Activated CD4-positive, alpha-beta T cell treated with anti-CD3 and anti-CD28 coated beads, Interleukin-2, amount 10 ng/mL, durations not matched to agents 7 days and 5 days (primary cell): ENCODE measurements at places on chromosomes 3 and 15. TPM values are rescaled to one million over a fixed set of nuclear protein-coding genes. Genes with fewer than 3 reads are reported as not detected.

DNA sequence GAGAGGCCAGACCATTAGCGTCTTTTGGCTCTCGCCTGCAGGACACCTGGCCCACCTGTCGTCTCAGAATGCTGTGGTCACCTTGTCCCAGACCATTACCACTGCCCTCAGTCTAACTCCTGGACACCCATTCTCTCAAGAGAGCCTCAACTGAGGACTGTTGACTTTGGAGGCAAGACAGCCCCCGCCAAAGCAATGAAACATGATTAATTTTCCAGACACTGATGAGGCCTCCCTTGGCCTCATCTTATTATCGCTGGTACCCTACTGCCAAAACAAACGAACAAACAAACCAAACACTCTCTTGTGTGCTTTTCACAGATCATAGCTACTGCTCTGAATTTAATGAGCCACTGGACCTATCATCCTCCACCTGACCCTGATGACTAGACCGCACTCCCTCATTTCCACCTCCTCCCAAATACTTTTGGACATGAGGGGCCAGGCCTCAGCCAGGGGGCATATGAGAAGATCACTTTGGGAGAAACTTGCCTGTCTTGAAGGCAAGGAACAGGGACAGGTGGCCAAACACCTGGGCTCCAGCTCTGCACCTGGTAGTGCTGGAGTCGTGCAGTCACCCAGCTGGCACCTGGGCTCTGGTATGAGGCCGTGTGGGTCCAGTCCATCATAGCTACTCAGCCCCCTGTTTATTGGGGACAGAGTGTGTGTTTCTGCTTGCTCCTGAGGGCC is 27.6 kb downstream of the ALS2CL start:
- no peak for DNase-seq

DNA sequence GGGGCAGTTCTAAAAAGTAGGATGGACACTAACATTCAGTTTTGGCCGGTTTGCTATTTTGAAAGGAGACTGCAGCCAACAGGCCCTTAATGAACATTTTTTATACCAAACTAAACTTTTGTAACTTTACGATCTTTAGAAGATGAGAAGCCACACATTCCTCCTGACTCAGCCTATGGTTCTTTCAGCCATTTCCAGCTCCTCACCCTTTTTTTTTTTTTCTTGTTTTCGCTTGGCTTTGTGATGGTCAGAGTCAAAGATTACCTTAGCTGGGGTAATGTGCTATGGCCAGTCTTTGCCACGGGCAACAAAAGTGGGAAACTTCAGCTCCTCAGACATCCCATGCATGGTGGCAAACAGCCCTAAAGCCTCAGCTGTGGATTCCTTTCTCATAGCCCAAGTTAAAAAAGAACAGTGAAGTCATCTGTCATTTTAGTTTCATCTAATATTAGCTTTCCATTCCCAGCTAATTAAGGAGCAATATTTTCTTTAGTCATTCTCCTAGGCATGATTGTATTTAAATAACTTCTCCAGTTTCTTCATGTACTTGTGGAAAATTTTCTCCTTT is 368.7 kb downstream of the MFSD1 start:
- no peak for DNase-seq

GRCh38 chr3:133455281-133455680 is 55.4 kb downstream of the BFSP2 start:
- no peak for DNase-seq

DNA sequence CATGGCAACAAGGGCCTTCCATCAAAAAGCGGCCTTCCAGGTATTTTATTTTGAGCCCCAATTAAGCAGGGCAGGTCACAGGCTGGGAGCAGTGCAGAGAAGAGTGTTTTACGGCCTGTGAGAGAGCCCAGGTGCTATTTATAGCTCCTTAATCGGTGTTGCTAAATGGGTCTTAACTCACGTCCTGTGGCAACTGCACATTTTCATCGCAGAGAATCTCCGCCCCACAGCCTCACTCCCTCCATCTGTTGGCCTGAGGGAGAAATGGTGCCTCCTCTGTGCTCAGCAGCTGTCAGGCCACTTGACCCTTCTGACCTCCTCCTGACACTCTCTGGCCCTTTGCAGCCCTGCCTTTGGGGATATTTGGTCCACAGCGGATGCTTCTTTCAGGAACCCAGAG is 58.6 kb downstream of the SPSB4 start:
- DNase-seq = no peak

GRCh38 chr15:60519218-60519617 is 40.3 kb upstream of the ICE2 start:
- DNase-seq = no peak

GRCh38 chr15:78399091-78399490 is 38.9 kb upstream of the IREB2 start:
- DNase-seq = no peak

DNA sequence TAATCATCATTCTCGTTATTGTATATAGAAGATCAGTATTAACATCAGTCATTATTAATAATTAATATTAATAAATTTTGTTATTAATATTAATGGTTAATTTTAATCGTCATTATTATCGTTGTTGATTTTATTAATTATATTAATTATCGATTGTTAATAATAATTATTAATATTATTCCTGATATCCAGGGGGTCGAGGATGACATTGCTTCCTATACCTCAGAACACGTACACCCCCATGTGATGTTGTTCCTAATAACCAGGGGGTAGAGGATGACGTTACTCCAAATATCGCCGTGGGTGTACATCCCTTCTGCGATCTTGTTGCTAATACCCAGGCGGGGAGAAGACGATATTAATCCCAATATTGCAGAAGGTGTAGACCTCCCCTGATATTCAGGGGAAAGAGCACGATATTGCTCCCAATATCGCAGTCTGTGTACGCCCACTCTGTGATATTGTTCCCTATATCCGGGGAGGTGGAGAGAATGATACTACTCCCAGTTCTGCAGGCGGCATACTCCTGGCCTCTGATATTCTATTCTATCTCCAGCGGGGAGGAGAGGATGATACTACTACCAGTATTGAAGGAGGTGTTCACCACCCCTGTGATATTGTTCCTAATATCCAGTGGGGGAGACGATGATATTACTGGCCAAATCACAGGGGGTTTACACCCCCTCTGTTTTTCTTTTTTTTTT is 22.3 kb upstream of the BMF start:
- DNase-seq = peak; percentile 12

DNA sequence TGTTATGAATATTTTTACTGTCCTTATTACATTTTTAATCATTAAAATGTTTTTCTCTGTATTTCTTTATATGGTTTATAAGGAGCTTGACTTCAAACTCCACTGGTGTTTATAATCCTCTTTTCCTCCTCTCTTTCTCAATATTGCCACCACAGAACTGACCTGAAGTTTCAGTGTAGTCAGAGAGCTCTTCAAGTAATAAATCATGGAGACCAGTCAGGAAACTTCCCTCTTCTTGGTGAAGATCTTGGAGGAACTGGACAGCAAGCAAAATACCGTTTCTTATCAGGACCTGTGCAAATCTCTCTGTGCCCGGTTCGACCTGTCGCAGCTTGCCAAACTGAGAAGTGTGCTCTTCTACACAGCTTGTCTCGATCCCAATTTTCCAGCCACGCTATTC is 23.8 kb downstream of the MINAR1 start:
- no peak for DNase-seq

DNA sequence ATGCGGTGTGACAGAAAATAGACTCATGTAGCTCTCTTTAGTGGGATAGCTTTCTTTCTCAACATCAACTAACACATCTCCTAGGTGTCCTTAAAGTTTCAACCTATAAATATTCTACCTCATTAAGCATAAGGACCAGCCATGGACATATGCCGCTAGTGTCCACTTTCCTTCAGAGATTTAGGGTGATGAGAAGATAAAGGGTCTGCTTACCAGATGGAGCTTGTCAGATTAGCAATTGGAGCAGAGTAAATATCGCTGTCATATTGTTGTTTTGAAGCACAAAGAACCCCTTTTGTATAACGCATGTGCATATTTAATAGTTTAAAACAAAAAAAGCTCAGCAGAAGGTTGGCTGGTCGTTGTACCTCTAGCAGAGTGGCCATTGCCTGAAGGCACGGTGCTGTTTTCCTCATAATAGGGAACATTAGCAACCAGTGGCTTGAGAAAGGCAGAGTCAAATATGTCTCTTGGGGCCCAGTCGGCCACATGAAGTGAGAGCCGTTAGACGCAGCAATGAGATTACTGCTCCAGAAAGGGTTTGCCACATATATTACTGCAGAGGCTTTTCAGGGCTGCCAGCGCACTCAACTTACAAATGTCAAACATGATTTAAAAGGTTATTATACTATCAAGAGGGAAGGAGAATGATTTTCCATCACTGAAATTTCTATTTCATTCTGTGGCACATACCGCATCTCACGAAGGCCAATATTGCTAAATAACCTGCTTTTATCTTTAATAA is 264.2 kb downstream of the ROBO2 start:
- DNase-seq = no peak

GRCh38 chr3:138011722-138012121 is 1.8 kb downstream of the CLDN18 start:
- no peak for DNase-seq

- DNase-seq = no peak
Measured at GRCh38 chr3:126309861-126310655, 47.1 kb downstream of the KLF15 start.

- DNase-seq = no peak
Measured at GRCh38 chr3:38313695-38314094, 31.6 kb downstream of the SLC22A14 start.

- DNase-seq = peak; percentile 27
Measured at GRCh38 chr3:129312021-129312639, 33.5 kb downstream of the HMCES start.

DNA sequence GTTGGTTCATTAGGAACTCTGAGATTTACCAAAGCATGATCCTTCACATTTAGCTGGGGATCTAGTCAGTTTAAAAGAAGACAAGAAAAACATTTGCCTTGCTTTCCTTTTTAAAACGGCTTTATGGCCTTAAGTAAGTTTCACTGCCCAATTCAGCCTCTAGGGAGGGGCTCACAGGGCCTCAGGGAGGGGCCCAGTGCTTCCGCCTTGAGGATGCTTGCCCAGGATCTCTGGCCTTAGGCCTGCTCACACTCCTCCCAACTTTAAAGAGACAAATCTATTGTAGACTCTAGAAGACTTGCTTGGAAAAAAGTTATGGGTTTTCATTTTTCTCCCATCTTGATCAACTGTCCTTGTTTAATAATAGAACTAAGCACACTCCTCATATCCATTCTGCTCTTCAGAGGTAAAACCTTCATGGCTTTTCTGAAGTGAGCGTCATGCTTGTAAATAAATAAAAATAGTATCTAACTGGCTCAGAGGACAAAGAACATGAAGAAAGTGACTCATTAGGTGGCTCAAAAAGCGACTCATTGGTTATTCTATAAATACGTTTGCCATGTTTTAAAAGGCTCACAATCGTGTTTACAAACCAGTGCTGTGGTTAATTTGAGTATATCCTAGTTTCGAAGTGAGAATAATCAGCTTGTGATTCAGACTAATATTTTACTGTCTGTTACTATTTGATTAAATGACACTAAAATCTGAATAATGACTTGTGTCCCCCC is 13.7 kb downstream of the PDHB start:
- DNase-seq = no peak

SPTBN5 gene
- total RNA-seq = 1.2 TPM

C3orf20 gene
- not detected for total RNA-seq

EFHB gene
- 0.33 TPM for total RNA-seq

LOXL1 gene
- 3.5 TPM for total RNA-seq
